Activated T-helper 1 cell treated with Interleukin-2 at 50 U/mL for 16 hours (primary cell): ENCODE measurements at places on chromosomes 6 and 20.

- DNase-seq: no peak
These were observed at the start of gene ZBP1 for GRCh38 chr20:57620274-57620990. ZBP1 (minus strand) TSS chr20:57620426; CDS start chr20:57620295, 131 bp downstream.

DNA sequence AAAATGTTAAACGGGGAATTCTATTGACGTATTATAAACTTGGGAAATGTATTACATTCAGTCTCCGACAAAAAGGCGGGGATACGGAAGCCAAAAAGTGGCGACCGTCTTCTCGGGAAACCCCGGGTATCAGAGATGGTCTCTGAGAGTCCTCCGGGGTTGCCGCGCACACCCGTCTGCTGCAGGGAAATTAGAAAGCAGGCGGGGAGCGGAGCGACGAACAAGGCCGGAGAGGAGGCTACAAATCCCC is 1.5 kb downstream of the SALL4 start:
- DNase-seq: no peak

DNA sequence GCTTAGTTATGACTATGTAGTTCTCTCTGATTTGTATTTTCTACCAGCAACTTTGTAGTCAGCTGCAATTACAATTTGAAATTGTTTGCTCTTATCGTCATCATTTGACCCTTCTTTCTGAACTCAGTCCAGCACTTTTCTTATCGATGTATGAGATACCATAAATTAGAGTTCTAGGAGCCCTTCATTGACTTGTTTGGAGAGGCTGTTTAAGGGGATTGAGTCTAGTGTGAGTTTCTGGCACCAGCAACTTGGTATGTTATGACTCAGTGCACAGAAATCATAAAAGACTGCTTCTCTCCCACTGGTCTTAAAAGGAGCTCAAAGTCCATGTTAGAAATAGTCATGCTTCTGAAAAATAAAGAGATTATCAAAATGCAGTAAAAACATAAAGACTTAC is 190.3 kb downstream of the TENT5A start:
- no peak for DNase-seq

- no peak for DNase-seq
These were observed 38.5 kb downstream of the SOD2 start for GRCh38 chr6:159654483-159655098.

GRCh38 chr6:53080813-53081212 is 15.6 kb downstream of the FBXO9 start:
- no peak for DNase-seq

- no peak for DNase-seq
These were observed 1714.5 kb downstream of the GRIK2 start for GRCh38 chr6:103107985-103108384.

DNA sequence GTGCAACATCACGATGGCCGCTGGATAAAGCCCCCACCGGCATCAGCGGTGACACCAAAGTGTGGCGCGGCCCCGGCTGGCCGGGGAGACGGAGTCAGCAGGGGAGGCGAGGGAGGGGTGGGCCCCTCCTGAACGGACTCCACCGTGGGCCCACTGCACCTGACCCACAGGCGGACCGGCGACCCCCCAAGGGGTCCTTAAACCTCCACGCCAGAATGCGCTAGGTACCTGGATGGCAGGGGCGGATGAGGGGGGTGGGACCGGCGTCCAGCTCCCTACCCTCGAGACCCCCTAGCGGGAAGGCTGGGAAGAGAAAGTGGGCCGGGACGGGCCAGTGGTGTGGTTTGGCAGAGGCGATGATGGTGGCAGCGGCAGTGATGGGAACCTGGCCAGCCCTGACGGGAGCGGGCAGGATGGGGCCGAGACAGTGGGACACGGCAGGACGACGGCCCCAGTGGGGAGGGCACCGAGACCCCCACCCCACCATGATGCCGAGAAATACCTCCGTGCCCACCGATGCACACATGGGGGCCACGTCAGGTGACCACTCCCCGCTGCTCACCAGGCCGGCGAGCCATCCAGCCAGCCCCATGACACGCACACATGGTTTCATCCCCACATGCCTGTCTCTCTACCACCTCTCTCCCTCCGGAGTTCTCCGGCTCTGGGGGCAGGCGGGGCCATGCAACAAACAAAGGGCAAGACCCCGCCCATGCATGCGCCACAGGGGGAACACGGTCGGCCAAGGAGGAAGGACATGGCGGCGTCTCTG is 771.9 kb upstream of the DEFB115 start:
- no peak for DNase-seq

DNA sequence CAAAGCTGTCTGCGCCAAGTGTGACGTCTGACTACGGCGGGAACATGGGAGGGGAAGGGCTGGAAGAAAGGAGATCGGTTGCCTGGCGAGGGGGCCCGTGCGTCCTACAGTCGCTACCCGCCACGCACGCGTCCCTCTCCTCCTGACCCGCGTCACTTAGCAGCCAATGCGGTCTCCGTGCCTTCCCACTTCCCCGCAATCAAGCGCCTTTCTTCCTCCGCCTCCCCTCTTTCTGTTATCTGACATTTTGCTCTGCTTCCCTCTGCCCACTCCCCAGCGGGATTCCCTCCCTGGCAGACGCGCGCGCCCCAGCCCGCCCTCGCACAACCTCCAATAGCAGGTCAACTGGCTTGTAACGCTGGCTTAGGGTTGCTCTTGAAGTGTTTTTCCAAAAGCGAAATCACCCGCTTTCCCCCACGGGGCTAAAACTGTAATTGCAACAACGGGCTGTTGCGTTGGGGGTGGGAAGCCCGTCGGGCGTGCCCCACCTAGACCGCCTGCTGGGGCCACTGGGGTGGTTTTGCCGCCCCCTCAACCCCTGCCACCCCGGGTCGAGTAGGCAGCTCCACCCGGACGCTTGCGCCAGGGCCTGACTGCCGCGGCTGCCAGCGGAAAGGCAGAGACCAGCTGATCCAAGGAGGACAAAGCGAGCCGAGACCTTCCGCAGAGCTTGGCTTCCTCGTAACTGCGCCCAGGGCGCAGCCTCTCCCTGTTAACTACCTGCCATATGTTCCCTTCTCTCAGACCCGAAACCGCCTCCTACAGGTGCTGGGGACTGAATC is 6.2 kb upstream of the SOX4 start:
- DNase-seq: no peak

GRCh38 chr6:36598739-36599318 is 4.7 kb downstream of the SRSF3 start:
- no peak for DNase-seq

DNA sequence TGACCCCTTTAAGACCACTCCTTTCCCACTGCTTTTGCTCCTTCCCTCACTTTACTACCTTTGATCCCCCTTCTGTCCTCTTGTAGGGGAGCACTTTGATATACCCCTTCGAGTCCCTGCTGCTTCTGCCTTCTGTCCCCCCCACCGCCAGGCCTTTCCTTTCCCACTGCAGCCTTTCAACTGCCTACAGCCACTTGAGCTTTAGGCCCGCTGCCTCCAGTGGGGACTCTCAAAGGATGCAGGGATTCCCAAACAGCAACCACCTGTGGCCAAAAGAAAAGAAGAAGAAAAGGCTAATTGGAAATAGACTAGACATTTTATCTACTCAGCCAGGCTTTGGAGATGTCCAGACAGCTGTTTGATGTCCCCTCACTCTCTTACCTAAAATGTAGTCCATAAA is 77.0 kb upstream of the DTNBP1 start:
- DNase-seq: no peak

- DNase-seq: no peak
These were observed 27.8 kb downstream of the CCN2 start for GRCh38 chr6:131923356-131923755.

DNA sequence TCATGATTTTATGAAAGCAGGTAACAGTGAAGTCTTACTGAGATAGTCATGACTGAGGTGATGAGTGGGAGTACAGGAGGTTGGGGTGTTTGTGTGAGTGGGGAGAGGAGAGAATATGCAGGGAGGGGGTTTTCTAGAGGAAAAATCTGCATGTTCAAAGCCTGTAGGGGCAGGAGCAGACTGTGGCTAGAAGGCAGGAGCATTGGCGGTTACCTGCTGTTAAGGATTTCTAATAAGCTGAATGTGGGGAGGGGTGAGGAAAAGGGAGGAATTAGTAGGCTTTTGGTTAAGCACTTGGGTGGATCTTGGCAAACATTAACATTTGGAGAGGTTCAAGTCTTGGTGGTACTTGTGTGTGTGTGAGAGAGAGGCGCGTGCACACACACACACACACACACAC is 70.8 kb downstream of the EYA4 start:
- DNase-seq: no peak

- no peak for DNase-seq
These were observed 315.2 kb upstream of the SOX4 start for GRCh38 chr6:21278375-21278745.

DNA sequence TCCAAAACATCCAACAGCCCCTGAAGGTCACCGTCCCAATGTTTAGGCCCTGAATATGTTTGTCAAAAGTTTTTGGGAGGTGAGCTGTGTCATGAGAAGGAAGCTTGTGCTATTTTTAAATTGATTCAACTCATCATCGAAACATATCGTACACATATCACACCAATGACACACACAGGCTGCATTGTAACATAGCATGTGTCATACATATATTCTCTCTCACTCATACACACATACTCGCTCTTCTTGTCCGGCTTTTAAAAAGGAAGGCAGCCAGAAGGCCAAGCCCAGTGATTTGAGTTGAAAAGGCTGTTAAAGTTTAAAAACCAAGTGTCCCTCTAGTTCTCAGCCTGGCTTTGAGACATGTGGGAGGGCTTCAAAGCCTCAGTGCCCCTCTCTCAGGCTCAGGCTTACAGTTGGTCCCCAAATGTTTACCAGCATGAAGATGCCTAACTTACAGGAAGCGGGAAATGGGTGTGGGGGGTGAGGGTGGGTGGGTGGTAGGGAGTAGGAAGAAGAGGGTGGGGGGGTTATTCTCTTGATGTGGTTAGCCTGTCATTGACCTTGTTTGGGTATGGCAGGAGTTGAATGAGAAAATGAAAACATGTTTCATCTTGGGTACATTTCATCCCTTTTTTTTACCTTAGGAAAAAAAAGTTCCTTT is 3.3 kb upstream of the PRDM1 start:
- no peak for DNase-seq

GRCh38 chr6:132287101-132287500 is 114.2 kb downstream of the MOXD1 start:
- DNase-seq: no peak

- no peak for DNase-seq
These were observed 22.0 kb upstream of the SYNJ2 start for GRCh38 chr6:157959451-157960227.

- DNase-seq: no peak
These were observed 4.9 kb upstream of the EDN3 start for GRCh38 chr20:59295531-59295930.
